Activated CD4-positive, alpha-beta memory T cell treated with anti-CD3 and anti-CD28 coated beads for 36 hours (primary cell): ENCODE measurements at places on chromosomes 11 and 22. TPM values are rescaled to one million over a fixed set of nuclear protein-coding genes. Genes with fewer than 3 reads are reported as not detected.
A peak's percentile ranks its signal among the peaks of the same experiment; 100 is the strongest.

The SYCE3 gene
- 0.87 TPM for total RNA-seq

The PGA3 gene
- total RNA-seq = not detected

- no peaks in the 10 kb centered on the region for H3K27me3 ChIP-seq
- DNase-seq = no peak
- H3K27ac ChIP-seq = no peak overlapping the region
- no peak overlapping the region for H3K4me3 ChIP-seq
- H3K4me1 ChIP-seq = peaks cover 43% of the 10 kb centered on the region
- H3K36me3 ChIP-seq = no peaks in the 10 kb centered on the region
These were observed 14.9 kb downstream of the DNAJB13 start for GRCh38 chr11:73965764-73966121.

DNA sequence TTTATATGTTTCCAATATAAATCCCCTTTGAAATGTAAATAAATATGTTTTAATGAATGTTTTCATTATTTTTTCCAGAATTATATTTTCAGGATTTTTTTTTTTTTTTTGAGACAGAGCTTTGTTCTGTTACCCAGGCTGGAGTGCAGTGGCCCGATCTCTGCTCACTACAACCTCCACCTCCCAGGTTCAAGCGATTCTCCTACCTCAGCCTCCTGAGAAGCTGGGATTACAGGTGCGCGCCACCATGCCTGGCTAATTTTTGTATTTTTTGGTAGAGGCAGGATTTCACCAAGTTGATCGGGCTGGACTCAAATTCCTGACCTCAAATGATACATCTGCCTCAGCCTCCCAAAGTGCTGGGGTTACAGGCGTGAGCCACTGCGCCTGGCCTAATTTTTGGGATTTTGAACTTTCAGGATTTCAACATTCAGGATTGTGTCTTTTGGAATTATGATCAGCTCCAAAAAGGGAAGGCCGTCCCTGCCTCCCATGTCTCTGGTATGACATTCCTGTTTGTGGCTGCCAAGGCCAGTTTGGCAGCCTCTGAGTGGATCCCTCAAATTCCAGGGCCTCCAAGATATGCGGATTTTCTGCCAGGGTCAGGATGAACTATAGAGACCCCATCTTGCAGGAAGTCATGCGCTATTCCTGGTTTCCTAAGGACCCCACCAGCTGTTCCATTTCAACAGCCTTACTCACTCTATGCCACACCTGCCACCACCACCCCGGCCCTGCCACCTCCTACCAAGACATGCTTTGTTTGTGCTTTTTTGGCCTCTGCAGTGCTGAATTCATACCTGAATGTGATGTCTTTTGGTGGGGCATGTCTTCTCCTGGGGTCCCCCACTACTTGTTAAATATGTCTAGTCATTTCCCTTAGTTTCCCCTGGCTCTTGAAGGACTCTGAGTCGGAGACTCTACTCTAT is 21.9 kb upstream of the TMPRSS4 start:
- H3K4me3 ChIP-seq = no peak overlapping the region
- H3K4me1 ChIP-seq = peaks cover 32% of the 10 kb centered on the region
- peaks cover 5% of the 10 kb centered on the region for H3K27me3 ChIP-seq
- no peak overlapping the region for H3K27ac ChIP-seq
- no peaks in the 10 kb centered on the region for H3K36me3 ChIP-seq

DNA sequence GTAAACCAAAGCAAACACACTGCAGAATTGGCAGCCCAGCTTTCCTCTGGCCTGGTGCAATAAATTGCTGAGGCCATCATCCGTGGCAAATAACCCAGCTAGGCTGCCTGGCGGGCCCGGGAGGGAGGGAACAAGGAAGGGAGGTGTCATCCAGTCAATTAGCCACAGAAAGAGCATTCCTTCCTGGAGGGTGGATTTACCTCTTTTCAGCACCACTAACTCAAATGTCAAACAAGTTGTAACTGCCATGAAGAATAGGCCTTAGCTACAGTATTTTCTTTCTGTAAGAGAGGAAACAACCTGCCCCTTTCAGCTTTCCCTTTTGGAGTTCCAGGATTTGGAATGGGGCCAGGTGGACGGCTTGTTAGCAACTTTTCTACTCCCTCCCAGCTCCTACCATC is 163.8 kb upstream of the BDNF start:
- no peaks in the 10 kb centered on the region for H3K36me3 ChIP-seq
- no peak for DNase-seq
- no peaks in the 10 kb centered on the region for H3K27me3 ChIP-seq
- no peak overlapping the region for H3K27ac ChIP-seq

DNA sequence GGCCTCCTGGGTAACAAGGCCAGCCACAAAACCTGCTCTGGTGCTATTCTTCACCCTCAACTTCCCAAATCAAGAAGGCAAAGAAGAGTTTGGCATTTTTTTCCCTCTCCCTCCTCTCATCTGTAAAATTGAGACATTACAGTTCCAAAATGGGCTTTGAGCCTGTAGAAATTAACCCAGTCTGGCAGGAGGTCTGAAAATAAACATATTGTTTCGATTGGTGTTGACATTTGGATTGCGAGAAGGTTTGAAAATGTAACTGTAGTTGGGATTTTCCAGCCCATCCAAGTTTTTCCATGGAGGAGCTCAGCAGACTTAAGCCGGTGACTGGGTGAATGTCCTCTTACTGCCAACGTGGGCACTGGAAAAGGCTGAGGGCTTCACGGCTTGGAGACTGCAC is 35.0 kb upstream of the ALX4 start:
- no peak for DNase-seq
- H3K4me1 ChIP-seq = no peaks in the 10 kb centered on the region
- peaks cover 21% of the 10 kb centered on the region for H3K27me3 ChIP-seq

- peak; percentile 32 for DNase-seq
- H3K36me3 ChIP-seq = peaks cover 10% of the 10 kb centered on the region
- no peaks in the 10 kb centered on the region for H3K27me3 ChIP-seq
- no peak overlapping the region for H3K27ac ChIP-seq
- H3K4me3 ChIP-seq = no peak overlapping the region
These were observed 87.7 kb downstream of the GRAMD1B start for GRCh38 chr11:123517559-123518364.

- peak overlapping the region; percentile 96 for H3K4me3 ChIP-seq
- H3K36me3 ChIP-seq = peaks cover 49% of the 10 kb centered on the region
- H3K27me3 ChIP-seq = no peaks in the 10 kb centered on the region
These were observed 287 bp downstream of the RPS13 start for GRCh38 chr11:17077240-17077519.
